Naive B cell (primary cell): ENCODE measurements at places on chromosomes 6 and 20.

DNA sequence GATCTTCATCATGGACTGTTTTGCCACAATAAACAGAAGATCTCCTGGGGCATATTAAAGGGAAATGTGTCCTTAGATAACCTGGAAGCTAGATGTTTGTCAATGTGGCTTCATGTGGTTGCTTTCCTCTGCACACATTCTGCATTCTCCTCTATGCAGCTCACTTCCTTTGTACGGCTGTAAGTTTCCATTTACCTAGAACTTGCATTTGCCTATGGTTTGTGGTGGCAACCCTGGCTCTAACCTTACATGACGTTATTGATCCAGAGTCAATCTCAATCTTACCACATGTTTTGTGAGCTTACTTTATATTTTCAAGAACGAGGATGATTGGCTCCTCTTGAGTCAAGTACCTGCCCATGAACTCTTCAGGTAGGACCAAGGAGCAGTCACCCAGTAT is 863.1 kb downstream of the MAFB start:
- DNase-seq: no peak

GRCh38 chr20:23081263-23081819 is 4.8 kb downstream of the CD93 start:
- DNase-seq: no peak

GRCh38 chr6:138334000-138334399 is 43.7 kb upstream of the SMIM28 start:
- DNase-seq: no peak

- no peak for DNase-seq
These were observed 288.9 kb downstream of the PREX1 start for GRCh38 chr20:48538856-48539255.

DNA sequence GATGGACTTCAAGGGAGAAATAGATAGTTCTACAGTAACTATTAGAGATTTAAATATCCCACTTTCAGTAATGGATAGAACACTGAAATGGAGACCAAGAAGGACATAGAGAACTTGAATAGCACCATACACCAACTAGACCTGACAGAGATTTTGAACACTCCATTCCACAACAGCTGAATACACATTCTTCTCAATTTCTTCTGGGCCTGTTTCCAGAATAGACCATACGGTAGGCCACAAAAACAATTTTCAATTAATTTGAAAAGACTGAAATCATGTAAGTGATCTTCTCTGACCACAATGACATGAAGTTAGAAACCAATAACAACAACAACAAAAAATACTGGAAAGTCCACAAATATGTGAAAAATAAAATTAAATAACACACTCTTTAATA is 979.1 kb upstream of the FLRT3 start:
- no peak for DNase-seq

DNA sequence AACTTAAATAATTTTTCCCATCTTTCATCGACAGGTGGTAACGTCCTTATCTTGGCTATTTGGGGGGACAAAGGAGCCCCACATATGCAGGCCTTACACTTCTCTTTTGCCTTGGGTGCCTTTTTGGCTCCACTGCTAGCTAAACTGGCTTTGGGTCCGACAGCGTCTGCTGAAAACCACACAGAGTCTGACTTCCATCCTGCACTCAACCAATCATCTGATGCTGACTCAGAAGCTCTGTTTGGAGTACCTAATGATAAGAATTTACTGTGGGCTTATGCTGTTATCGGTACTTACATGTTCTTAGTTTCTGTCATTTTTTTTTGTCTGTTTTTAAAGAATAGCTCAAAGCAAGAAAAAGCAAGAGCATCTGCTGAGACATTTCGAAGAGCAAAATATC is 178.5 kb downstream of the SLC16A10 start:
- DNase-seq: no peak

GRCh38 chr6:35468181-35468979 is at the start of gene RPL10A:
Gene RPL10A (plus strand): TSS chr6:35468401. CDS start chr6:35468435, 34 bp downstream.
- DNase-seq: peak; percentile 93

DNA sequence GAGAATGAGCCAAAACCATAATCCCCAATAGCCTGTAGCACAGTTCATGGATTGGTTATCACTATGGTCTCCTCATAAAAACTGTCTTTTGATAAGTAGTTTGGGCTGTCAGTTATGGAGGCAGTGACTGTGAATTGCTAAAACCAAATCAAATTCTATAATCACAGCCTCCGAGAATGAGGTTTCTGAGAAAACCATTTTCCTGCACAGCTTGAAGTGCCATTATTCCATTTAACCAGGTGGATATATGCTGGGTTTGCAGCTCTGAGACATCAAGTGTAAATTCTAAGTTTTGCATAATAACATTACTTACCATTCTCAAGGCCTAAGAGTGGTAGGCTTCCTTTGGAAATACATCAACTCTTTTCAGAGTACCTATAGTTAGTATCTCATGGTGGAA is 485.4 kb downstream of the FRK start:
- DNase-seq: no peak

DNA sequence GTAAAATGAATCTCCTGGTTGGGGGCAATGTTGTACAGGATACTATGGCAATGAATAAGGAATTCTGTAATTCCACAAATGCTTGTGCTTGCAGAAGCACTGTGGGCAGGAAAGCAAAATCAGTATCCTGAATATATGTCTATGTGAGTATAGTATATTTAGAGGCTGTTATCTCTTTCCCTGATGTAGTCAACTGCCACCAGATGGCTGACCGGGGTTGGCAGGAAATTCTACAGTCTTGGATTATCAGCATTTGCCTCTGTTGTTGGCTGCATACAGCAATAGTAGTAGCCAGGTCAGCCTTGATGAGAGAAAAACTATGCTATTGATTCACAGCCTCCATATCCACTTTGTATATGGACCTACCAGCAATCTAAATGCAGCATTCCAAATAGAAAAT is 425.1 kb upstream of the JAG1 start:
- no peak for DNase-seq

DNA sequence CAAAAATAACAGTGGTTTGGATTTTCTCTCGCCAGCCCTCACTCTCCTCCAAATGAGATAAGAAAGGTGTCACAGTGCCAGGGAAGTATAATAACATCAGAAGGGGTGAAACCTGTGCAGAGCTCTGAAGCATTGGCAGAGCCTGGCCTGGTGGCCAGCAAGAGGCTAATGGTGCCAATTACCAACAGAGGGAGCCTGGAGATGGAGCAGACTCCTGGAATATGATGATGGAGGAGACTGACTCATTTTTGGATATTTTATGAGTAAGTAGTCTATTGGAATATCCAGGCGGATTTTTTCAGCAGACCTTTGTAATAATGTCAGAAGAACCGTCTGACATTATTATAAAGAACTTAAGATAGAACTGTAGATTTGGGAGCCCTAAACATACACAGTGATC is 442.6 kb upstream of the MARCKS start:
- DNase-seq: no peak

- DNase-seq: peak; percentile 78
These were observed 60.8 kb downstream of the PRPH2 start for GRCh38 chr6:42661540-42662153.

- DNase-seq: no peak
These were observed 70.3 kb upstream of the HEY2 start for GRCh38 chr6:125679128-125679527.
